ENCODE measurements at places on chromosomes 2 and 18.

DNA sequence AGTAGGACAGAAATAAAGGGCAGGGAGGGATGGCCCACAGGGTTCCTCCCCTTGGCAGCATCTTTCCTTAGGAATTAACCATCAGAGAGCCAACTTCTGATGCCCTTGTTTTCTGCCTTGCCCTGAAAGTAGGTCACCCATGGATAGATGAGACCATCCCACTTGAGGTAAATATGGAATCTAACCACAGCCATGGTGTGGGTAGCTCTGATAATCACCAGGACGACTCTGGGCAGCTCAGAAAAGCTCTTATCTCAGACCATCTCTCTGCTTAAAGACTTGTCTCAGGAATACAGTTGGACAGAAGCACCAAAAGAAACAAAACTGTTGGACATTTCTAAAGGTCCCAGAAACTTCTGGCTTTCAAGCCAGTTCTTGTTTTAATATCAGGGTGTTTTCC, 101.4 kb upstream of the CELF4 start:
- no peak for DNase-seq

DNA sequence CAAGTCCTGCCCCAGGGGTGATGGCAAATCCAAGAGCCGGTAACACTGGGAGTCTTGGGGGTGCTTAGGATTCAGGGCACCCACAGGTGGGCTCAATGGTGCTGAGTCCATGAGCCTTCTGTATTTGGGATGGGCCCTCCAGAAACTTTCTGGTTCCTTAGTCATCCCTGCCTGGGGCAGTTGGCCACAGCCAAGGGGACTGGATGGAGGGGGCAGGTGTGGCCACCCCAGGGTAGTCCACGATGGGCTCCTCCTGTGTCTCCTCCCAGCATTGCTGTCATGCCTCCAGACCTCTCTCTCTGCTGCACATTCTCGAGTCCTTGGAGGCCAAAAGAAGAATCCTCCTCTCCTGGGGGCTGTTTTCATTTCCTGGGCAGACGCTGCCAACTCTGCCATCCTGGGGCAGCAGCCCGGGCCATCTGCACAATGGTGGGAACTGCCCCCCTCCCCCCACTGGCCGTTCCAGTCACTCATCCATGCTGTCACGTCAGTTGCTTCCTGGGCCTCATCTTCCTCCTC, 158.0 kb upstream of the TWIST2 start:
- no peak for DNase-seq

DNA sequence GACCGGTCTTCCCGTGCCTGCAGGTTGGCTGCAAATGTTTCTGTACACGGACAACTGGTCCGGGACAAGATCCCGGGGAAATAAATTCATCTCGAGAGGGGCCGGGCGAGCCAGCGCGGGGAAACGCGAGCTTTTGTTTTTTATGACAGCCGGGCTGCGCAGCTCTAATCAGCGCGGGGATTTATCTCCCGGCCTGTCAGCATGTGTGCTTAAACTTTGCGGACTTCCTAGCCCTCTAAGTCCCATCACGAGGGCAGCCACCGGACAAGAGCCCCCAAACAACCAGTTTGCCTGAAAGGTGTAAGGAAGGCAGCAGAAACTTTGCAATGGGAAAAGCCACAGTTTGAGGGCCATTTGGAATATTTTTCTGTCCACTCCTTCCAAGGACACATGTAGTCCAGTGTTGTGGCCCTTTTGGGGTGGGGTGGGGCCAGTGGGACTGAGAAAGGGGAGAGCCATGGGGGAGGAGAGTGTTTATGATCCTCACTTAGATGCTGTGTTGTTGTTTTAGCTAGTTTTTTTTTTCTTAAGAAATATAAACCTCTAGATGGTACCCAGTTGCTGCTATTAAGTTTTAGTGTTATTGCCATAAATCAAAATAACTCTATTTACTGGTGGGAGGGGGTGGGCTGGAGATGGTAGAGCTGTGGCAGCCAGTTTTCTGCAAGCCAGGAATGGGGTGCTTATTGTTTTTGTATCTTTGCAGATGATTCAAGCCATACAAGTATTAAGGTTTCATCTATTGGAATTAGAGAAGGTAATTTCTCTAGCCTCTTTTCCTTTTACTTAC, 6.0 kb downstream of the MEIS1 start:
- no peak for DNase-seq

DNA sequence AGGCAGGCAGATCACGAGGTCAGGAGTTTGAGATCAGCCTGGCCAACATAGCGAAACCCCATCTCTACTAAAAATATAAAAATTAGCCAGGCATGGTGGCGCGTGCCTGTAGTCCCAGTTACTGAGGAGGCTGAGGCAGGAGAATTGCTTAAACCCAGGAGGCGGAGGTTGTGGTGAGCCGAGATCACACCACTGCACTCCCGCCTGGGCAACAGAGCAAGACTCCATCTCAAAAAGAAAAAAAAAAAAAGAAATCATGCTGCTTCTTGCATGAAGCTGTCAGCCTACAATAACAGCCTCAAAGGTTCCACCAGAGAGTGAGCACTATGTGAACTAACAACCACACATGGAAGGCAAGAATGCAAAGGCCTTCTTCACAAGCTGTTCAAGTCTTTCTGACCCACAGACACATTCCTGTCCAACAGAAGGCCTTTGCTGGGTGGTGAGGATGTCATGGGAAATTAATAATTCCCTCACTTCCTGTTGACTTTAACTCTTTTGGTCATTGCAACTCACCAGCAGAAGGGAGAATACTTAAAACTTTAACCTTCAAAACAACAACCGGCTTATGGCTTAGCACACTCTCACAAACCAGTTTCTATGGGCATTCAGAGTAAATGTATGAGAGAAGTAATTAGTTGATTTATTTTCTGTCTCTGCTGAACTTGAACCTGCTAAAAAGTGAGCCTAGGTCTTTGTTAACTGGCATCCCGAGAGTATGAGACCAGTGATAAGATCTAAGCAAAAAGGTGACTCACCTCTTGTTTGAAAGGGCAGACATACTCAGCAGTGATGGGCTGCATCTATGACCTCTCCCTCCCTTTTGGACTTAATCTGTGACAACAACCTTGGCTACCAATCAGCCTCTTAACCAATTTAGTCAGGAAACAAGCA, 11.8 kb downstream of the PLEKHM3 start:
- peak; percentile 15 for DNase-seq

- DNase-seq = peak; percentile 16
Observed at GRCh38 chr2:18379870-18380269, 180.6 kb downstream of the RDH14 start.

GRCh38 chr2:145495590-145495989, 975.7 kb upstream of the ZEB2 start:
- no peak for DNase-seq

DNA sequence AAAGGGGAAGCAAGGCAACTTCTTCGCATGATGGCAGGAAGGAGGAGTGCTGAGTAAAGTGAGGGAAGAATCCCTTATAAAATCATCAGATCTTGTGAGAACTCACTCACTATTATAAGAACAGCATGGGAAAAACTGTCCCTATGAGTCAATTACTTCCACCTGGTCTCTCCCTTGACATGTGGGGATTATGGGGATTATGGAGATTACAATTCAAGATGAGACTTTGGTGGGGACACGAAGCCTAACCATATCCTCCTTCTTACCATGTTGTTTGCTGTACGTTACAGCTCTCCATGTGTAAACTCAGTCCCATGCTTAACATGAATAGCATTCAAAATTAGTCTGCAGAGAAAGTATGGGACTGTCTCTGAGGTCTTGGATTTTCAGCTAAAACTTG, 1096.8 kb upstream of the ACVR2A start:
- no peak for DNase-seq

DNA sequence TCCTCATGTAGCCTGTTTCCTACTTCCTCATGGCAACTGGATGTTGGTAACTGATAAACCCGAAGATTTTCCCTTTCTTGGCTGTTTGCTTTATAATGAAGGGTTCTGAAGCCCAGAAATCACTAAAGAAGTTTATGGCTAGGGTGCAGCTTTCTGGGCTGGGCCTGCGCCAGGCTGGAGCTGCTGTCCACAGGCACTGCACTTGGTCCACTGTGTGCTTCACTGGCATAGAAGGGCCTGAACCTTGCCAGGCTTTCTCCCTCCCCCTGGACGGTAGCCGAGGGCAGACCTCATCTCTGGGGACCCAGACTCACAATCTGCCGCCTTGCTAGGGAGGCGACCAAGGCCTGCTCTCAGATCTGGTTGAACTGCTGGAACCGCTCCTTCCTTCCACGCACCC, 133.3 kb upstream of the SPRED2 start:
- DNase-seq = no peak

GRCh38 chr18:52510139-52510538, 170.1 kb downstream of the DCC start:
- DNase-seq = no peak

- DNase-seq = no peak
Observed at GRCh38 chr2:58313926-58314325, 72.8 kb upstream of the FANCL start.

GRCh38 chr2:109266998-109267854, 138.2 kb downstream of the SH3RF3 start:
- DNase-seq = peak; percentile 68

- no peak for DNase-seq
Observed at GRCh38 chr2:31378389-31378788, 36.2 kb downstream of the XDH start.

GRCh38 chr2:231012463-231012862, 16.5 kb downstream of the SPATA3 start:
- no peak for DNase-seq

DNA sequence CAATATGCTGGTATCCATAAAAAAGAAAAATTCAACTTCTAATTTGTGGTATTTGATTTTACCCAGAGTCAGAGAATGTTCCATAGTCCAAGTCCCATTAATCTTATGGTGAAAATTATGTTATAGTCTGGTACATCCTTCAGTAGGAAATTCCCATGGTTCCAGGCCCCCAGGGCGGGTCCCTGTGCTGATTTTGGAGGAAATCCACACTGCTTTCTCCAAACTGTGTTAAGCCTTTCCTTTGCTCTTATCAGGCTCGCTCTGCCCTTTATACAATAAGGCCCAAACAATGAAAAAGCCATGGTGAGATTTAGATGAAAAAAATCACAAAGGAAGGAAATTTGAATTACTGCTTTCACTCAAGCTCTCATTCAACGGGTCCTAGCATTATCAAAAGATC, 46.8 kb upstream of the DARS1 start:
- DNase-seq = no peak

GRCh38 chr18:79573921-79574491, 105.6 kb upstream of the CTDP1 start:
- DNase-seq = no peak

DNA sequence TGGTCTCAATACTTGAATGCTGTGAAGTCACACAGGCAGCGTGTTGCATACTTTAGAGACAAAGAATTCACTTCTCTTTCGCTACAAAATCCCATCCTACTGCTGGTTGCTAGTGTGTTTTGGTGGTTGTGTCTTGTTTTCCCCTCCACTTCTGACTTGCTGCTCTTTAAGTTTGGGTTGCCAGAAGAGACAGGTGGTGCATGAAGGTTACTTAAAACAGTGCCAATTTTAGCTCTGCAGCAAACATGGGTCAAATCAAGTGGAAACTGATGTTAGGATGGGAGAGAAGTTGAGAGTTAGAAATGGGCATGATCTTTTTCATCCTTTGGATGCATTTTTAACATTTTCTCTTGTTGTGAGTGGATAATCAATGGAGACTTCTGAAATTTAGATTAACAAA, 136.2 kb upstream of the KCNH7 start:
- no peak for DNase-seq

DNA sequence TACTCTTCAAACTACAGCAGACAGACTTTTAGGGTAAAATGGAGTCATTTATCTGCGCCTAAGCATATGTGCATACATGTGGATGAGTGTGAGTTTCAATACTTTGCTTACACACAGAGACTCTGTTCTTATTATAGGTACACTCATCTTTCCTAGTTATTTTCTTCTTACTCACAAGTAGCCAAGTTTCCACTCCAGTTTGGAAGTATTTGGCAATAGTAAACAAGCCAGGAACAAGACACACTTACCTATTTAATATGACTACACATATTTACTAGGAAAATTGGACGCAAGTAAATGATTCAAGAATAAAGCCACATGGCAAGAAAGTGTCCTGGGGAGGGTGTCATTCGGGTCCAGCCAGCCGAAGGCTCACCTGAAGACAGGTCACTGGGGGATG, 414.3 kb downstream of the FBXO15 start:
- DNase-seq = no peak

- no peak for DNase-seq
Observed at GRCh38 chr2:163565192-163565591, 170.6 kb downstream of the FIGN start.

- DNase-seq = no peak
Observed at GRCh38 chr2:173747035-173747434, 218.1 kb downstream of the SP3 start.

GRCh38 chr2:119008108-119008507, 66.1 kb downstream of the MARCO start:
- peak; percentile 43 for DNase-seq

GRCh38 chr2:153770359-153770991, 101.2 kb upstream of the GALNT13 start:
- peak; percentile 31 for DNase-seq

- DNase-seq = peak; percentile 95
Observed at GRCh38 chr2:88627856-88628570, 749 bp upstream of the EIF2AK3 start.

DNA sequence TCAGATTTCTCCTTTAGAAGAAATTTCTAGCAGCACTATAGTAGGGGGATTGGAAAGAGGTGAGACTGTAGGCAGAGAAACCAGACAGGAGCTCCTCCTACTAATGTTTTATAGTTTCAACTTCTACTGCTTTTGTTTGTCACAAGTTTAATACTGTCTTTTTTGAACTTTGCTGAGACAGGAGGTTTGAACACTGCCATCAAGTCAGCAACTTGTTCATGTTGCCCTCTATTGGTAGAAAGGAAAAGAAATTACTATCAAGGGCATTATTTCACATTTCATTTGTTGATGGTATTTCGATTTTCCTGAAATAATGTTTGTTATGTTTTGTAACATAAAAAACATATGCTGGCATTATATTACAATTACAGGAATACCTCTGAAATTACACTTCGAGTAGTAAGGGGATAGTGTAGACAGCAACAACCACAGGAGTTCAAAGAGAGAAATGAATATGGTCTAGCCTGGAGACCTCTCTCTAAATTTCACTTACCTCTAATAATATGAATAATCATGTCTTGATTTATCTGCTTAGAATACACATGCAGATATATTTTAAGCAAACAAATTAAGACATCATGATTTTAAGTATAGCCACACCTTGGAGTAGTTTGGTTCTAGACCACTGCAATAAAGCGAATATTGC, 12.4 kb upstream of the CCDC88A start:
- DNase-seq = peak; percentile 64

GRCh38 chr2:128322715-128323554, 4.3 kb upstream of the HS6ST1 start:
- DNase-seq = peak; percentile 44

GRCh38 chr2:147663153-147663961, 181.5 kb upstream of the ACVR2A start:
- no peak for DNase-seq

Measured in NB4 (cell line).